LNCaP clone FGC (cell line): ENCODE measurements at places on chromosomes 5 and 9.

- no peak for DNase-seq
These were observed 66.1 kb upstream of the CTSL start for GRCh38 chr9:87659534-87660419.

DNA sequence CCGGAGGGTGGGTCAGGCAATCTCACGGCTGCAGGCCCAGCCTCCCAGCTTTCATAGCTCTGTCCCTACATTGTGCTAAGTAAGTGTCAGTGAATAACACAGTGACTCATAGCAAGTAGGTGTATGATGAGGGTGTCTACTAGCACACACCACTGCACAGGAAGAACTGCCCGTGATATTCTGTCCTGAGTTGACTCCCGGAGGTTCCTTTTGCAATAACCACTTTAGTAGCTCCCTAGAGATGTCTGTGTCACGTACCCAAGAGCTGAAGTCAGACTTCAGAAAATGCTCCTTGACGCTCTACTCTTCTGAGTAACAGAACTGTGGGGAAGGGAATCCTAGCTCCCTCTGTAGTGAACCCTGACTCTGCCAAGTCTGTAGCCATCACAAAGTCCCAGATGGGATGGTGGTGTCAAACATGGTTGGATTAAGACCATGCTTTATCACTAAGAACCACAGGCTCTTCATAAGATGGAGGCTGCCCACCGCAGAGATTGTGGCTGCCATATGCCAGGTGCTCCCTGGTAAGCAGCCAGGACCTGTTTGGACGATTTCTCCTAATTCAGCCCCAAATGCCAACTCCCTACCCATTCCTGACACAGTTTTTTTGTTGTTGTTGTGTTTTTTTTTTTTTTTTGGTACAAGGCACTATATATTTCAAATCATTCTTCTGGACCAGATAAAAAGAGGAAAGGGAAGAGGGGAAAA is 352.6 kb upstream of the PANK3 start:
- no peak for DNase-seq

DNA sequence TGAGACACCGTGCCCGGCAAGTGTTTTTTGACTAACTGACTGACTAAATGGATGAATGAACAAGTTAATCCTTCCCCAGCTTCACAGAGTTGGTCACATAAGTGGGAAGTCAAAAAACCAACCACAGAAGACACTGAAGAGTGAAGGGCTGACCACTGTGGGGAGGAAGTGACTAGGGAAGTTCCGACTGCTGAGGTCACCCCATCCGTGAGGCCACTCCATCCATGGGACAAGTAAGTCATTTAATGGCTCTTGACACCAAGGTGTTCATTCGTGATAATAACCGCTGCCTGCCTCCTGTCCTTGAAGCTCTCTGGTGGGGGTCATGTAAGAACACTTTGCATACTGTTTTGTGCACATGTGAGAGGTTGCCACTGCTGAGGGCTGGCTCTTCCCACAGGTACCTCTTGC is 22.2 kb upstream of the CXCL14 start:
- DNase-seq = no peak

- DNase-seq = no peak
These were observed 47.0 kb upstream of the MYO10 start for GRCh38 chr5:16983022-16983639.

DNA sequence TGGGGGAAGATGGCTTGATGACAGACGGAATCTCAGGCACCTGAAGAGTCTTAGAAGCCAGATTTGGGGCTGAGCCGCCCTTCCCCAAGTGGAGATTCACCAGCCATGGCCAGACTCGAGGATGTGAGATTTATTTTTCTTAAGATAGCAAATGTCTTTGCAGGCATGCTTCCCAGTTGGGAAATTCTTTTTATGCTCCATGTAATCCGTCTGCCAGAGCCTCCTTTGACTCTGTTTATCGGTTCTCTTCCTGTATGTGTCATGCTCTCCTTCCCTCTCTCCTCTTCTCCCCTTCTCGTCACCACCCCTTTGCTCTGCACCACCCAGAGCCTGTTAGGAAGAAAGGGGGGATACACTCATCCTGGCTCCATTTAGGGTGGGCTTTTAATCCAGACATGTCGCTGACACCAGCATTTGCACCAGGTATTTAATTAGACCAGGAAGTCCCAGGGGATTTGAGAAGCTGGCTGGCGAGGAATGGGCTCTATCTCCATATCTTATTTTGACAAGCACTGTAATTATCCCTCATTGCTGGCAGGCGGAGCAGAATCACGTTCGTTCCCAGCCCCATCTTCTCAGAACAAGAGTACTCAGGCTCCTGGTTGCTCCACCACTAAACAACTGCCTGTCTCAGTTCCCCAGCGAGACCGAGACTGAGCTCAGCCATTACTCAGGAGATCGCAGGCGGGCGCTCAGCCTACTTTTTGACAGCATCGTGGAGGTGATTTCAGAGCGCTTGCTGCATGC is 50.9 kb downstream of the KCNIP1 start:
- DNase-seq = no peak

DNA sequence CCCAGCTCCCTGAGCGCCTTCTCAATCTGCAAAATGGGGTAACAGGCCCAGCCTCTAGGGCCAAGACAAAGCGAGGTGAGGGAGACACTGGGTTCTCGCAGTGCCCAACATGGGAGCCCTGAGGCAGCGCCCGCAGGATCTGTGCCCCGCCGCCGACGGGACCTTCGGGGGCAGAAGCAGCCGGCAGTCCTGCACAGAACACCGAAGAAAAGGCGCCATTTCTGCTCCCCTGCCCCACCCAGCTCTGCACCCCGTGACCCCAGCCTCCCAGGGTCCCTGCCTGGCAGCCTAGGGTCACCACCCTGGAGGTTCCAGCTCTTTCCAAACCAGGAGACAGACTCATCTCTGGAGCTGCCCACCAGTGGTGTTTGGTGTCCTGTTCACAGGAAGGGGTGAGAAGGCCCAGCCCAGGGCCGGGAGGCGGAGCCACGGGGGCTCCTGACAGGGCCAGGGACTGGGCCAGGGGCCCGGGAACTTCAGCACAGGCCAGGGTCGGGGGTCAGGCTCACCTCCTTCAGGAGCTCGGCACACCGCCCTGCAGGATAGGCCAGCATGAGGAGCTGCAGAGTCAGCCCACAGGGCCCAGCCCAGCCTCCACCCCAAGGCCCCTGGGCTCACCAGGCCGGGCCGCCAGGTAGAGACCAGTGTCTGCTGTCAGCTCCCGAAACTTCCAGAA is 3.3 kb downstream of the LCN8 start:
- no peak for DNase-seq

DNA sequence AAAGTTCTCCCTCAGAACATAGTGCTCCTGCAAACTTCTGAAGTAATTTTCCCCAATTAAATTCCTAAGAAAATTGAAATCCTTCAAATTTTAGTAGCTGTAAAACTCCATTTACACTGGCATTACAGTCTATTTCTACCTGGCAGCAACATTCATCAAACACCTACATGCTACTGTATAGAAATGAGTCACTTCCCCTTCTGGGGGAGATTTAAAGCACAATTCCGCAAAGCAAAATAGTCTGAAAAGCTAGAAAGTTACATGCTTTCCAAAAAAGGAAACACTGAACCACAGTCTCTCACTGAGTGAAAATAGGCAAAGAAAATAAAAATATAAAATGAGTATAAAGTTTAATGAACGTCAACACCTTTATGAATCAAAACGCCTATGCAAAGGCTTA is 43.3 kb downstream of the MCTP1 start:
- no peak for DNase-seq

GRCh38 chr9:12920437-12920836 is 145.6 kb downstream of the LURAP1L start:
- DNase-seq = no peak

DNA sequence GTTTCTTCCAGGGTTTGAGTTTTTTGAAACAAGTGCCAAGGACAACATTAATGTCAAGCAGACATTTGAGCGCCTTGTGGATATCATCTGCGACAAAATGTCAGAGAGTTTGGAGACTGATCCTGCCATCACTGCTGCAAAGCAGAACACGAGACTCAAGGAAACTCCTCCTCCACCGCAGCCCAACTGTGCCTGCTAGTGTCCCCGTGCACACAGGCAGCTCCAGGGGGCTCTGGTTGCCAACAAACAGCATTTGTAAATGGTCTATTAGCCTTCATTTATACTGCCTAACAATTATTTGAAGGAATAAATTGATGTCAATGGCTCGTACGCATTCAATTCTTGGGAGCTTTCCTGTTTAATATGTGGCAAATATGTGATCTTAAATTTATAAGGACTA is 268.3 kb downstream of the RAB3C start:
- no peak for DNase-seq

GRCh38 chr5:79088507-79088906 is 18.9 kb downstream of the BHMT2 start:
- DNase-seq = no peak

- DNase-seq = no peak
These were observed 48.4 kb downstream of the ADAMTS16 start for GRCh38 chr5:5188376-5189050.

DNA sequence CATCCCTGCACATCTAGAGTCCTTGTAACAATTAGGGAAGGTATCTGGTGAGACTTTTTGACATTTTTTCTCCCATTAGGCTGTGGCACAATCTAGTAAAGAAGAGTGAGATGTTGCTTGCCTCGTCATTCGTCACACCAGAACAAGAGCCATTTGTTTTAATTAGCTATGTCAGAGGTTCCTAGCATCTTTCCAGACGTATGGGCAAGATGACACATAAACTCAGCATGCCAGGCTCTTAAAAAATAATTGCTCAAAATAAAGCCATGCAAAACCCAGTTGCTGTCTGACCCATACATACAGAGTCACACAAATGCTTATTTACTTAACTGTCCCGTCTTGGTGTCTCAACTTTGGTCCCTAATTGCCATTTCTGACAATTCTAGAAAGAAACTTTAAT is 125.9 kb downstream of the TRPM3 start:
- DNase-seq = no peak

DNA sequence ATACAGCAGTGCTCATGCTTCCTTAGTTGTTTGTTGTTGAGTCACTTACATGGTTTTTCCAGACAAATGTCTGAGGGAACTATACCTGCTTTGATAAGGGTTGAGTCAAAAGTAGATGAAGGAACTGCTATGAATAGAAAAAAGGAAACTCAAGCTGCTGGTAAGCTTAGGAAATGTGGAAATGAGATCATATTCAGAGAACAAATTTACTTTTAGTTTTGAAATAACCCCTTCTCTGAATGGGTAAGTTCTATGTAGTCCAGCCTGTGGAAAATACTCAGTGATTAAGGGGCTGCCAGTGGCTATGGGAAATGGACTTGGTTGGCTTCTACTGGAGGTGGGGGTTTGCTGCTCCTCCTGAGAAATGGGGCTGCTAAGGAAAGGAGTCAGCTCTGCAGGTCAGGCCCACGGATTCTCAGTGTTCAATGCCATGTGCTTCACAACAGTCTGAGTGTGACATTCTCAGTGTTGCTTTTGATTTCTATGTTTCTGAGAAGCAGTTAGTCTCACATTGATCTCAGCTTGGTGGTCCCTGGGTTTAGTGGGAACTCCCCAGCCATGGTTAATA is 47.7 kb upstream of the GLRX start:
- no peak for DNase-seq

DNA sequence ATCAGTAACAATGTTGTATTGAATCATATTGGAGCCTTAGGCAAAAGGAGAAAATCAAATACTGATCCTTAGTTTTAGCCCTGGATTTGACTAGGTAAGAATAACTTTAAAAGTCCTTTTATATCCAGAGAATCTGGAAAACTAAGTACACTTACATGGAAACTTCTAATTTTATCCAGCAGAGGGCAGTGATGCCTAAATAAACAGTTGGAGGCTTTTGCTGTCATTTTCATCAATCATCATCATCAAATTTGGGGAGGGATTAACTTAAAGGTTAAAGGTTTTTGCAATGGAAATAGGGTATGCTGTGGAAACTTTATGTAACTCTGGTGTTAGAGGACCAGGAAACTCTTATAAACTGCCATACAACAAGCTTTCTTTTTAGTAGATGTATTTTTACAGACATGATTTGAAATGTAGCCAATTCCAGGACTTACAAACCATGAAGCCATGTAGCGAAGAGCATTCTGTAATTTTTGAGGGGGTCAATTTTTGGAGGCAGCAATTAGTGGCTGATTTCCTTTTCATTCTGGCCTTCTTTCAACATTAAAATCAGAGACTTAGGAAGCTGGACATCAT is 112.7 kb downstream of the OSTF1 start:
- peak; percentile 30 for DNase-seq

DNA sequence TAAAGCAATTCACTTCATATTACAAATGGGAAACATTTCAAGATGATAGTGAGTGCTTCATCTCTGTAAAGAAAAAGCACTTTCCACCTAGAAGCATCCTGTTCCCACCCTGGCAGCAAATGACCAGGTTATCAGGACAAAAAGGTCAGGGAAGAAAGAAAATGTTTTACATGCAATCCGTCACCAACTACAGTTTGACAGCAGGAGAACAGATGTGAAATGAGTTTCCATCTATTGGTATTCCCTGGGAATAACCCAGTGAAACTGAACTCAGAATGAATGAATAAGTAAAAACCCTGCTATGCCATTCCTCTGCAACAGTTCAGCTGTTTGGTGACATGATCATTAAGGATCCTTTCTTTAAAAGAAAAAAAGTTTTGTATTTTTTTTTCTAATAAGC is 67.6 kb downstream of the HTR1A start:
- no peak for DNase-seq

GRCh38 chr5:173697931-173698579 is 81.6 kb upstream of the BOD1 start:
- DNase-seq = no peak

GRCh38 chr5:41517909-41518308 is 7.5 kb upstream of the PLCXD3 start:
- DNase-seq = no peak

DNA sequence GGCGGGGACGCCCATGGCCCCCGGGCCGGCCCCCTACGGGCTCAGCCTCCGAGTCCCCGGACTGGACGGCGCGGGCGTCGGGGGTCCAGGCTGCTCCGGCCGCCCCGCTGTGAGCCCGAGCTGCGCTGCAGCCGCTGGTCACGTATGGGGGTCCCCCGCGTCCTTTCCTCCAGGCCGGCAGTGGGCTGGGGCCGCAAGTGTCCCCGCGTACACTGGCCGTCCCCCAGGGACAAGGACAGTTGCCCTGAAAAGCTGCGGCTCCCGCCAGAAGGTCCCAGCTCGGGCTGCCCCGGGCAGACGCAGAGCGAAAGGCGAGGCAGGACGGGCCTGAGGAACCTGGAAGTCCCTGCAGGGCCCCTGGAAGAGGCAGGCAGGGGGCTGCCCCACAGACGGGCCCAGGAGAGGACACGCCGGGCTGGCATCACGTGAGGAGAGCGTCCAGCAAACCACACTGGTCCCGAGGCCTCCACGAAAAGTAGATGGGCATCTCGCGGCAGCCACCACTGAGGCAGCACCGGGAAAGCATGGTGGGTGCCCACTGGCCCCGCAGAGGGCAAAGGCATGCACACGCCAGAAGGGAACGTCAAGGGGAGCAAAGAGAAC is 3.3 kb upstream of the NKD2 start:
- no peak for DNase-seq

GRCh38 chr5:154477382-154478223 is 424 bp downstream of the HAND1 start:
- no peak for DNase-seq

- DNase-seq = peak; percentile 34
These were observed 76.2 kb downstream of the STK10 start for GRCh38 chr5:172111852-172112225.

GRCh38 chr9:127754099-127755060 is 19.3 kb upstream of the TOR2A start:
- no peak for DNase-seq

- no peak for DNase-seq
These were observed 32.9 kb downstream of the HOMER1 start for GRCh38 chr5:79480991-79481390.

- DNase-seq = no peak
These were observed 37.9 kb downstream of the RNF44 start for GRCh38 chr5:176499273-176499672.

- DNase-seq = no peak
These were observed 44.6 kb upstream of the SHOC1 start for GRCh38 chr9:111839387-111839786.

GRCh38 chr5:57034201-57034916 is 82.4 kb upstream of the MIER3 start:
- no peak for DNase-seq
